ENCODE measurements at places on chromosomes 7 and 10. TPM values are rescaled to one million over a fixed set of nuclear protein-coding genes. Genes with fewer than 3 reads are reported as not detected.

- DNase-seq = no peak
These were observed 89.7 kb downstream of the CNTNAP2 start for GRCh38 chr7:146206270-146206669.

GRCh38 chr7:889025-889390 lies 12.7 kb downstream of the GET4 start:
- no peak for DNase-seq

DNA sequence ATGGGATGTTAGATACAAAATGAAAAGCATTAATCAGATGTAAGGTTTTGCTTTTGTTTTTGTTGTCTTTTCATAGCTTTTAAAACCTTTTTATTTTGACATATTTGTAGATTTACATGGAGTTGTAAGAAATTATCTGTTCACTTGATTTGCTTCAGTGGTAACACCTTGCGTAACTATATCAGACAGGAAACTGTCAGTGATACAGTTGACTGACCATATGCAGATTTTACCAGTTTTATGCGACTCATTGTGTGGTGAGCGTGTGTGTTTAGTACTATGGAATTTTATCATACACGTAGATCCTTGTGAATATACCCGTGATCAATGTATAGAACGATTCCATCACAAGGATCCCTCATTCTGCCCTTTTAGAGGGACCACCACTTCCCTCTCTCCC lies 701.4 kb downstream of the SUGCT start:
- DNase-seq = no peak

GRCh38 chr10:44636625-44637024 lies 251.7 kb upstream of the CXCL12 start:
- DNase-seq = no peak

Gene LIPN
- not detected for polyA plus RNA-seq

DNA sequence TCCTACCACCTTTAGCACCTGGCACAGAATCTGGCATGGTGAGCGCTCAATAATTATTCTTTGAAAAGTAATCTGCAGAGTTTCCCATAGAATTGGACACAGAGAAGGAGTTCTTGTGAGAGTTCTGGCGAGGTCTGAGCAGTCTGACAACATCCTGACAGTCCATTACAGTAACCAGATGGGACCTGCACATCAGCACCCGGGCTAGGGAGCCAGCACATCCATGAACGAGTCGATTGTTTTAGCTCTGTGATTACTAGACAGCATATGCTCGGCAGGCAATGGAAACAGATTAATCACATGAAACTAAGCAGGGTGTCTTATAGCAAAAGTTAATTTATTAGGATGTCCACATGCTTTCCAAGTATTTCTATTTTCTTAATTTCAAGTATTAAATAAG lies 96.7 kb downstream of the SEMA3D start:
- DNase-seq = no peak

Gene SFTPA1
- polyA plus RNA-seq = 0.40 TPM

DNA sequence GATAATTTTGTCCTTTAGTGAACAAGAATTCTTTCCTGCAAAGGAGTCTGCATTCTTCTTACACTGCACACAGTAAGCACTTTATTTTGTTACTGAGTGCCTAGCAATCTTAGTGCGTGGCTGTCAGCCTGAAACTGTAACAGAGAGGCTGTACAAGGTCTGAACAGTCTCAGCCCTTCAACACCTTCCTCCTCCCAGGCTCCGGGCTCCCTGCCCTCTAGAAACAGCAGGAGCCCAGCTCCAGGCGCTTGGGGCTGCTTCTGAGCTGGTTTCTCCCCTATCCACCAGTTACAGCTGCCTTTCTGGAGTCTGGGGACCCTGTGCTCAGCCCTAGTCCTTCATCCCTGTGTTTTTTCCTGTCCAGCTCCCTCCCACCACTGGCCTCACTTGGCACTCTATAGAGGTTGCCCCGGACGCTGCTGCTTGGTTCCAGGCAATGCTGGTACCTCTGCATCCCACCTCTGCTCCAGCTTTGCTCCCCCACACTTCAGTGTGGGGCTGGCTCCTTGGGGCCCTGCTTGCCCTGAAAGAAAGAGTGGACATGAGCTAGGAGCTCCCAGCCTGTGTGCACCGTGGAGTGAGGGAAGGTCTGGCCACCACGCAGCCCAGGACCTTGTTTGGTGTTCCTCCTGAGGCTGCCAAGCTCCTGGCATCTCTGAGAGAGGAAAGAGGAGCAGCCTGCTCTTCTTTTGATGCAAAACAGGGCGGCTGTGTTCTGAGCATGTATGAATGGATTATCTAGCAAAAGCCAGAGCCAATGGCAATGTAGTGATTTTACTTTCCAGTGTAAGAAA lies 251.2 kb upstream of the GRB10 start:
- no peak for DNase-seq

GRCh38 chr7:2792856-2793487 lies 51.1 kb downstream of the GNA12 start:
- DNase-seq = no peak

Gene EBLN1
- polyA plus RNA-seq = 0.15 TPM

DNA sequence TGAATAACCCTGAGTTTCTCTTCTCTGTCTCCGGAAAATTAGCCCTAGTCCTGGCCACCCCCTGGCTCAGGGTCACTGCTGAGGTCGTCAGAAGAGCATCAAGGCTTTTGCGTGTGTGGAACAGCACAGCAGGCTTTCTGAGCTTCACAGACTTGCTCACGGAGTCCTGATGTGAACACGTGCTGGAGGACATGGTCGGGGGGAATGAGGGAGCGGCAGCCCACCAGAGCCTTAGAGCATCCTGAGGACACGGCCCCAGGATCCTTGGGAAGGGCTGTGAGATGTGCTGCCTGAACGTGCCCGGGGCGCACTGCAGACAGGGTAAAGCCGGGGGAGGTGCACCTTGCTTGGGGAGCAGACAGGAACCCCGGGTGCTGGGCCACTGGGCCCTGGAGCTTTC lies 28.8 kb downstream of the TMEM120A start:
- no peak for DNase-seq

- DNase-seq = peak; percentile 57
These were observed 26.5 kb downstream of the NUB1 start for GRCh38 chr7:151368136-151368571.

Data from left renal pelvis (tissue), 4 donors.